LHCN-M2 (cell line): ENCODE measurements at places on chromosomes 4 and X. TPM values are rescaled to one million over a fixed set of nuclear protein-coding genes. Genes with fewer than 3 reads are reported as not detected.

- DNase-seq, result peak; percentile 59
Measured at GRCh38 chr4:23855912-23856605, 33.8 kb downstream of the PPARGC1A start.

DNA sequence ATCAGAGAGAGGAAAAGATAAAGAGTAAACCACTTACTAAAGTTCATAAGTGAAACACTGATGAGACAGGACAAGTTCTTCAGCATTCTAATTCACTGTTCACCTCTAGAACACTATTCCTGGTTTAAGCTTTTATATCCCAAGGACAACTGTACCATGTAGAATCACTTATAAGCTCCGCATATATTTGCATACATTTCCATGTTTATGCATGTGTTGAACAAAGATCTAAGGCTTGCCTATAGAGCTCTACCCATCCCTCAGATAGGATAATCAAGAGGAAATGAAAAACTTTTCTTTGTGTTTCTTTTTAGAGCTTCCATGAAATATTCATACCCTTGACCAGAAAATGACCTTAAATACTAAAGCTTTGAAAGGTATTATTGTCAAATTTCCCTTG, 156.9 kb upstream of the BMP3 start:
- DNase-seq, result no peak

DNA sequence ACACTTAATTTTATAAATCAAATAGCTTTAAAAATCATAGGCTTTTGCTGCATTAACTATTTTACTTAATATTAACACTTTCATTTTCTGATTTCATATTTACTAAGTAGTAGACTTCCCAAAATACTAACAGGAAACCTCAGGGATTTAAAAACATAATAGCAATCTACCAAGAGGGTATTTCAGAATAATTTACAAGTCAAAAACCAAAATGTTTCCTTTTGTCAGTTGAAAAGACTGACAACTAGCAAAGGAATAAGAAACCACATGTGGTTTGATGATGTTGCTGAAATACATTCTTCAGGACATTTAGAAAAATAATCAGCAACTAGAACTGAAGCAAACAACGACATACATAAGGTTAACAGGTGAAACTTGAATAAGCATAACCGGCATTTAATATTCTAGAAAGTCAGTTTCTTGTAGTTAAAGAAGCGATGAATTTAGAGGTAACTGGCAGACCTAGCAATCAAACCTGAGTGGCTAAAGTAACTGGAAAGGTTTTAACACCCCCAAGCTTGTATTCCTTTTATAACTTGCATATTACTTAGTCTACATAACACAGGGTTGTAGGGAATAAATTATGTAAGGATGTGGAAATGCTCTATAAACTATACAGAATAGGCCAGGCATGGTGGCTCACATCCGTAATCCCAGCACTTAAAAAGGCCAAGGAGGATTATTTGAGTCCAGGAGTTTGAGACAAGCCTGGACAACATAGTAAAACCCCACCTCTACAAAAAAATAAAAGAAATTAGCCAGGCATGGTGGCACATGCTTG, 40.0 kb downstream of the DHX15 start:
- DNase-seq, result no peak

DNA sequence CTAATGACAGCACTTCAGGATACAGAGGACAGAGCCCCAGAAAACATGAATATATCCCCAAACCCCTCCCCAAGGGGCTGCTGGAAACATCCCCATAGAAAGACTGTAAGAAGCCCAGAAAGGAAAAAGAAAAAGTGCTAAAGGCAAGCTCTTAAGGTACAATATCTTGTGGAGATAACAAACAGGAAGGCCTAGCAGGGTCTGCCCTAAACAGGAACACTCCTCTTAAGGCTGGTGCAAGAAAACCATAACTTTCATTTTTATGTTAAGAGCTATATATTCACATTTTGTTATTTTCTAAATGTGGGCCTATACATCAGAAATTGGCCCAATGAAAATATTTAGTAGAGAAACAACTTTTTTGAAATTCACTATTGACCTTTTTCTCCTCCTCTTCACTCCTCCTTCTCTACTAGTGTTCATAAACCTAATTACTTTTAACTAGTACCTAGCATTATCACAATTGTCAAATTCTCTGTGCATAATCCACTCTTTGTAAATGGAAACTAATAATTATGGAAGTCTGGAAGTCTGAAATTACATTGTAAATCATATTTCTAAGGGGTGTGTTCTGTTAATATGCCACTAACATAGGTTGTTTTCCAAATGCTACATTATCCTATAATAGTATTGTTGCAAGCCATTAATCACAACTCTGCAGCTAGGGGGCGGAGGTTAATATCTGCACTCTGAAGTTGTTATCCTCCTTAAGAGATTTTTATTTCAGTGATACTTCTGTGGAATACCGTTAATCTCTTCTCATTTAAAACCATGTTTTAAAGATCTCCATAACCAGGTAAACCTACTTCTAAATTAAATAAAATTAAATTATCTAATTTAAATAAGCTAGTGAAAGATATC, 59.8 kb downstream of the CASK start:
- DNase-seq, result no peak

DNA sequence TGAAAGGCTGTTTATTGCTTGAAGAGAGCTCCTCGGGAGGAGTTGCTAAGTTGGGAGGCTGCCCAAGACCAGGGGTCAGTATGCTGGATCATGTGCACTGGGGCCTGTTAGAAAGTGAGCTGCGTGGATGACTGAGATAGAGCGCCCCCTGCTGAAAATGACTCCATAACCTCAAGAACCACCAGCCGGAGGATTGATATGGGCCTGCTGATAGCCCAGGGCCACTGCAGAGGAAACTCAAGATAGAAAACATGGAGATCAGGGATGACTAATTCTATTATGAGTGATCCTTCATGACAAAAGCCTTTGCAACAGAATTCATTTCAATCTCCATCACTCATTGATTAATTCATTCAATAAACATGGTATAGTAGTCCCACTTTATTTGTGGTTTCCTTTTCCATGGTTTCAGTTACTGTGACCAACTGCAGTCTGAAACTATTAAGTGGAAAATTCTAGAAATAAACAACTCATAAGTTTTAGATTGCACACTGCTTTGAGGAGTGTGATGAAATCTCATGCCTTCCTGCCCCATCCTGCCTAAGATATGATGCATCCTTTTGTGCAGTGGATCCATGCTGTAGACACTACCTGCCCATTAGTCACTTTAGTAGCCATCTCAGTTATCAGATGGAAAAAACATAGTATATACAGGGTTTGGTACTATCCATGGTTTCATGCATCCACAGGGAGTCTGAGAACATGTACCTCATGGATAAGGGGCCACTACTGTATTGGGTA, 126.7 kb upstream of the MBNL3 start:
- peak; percentile 29 for DNase-seq

GRCh38 chr4:122824616-122825015, 2.0 kb upstream of the FGF2 start:
- no peak for DNase-seq

DNA sequence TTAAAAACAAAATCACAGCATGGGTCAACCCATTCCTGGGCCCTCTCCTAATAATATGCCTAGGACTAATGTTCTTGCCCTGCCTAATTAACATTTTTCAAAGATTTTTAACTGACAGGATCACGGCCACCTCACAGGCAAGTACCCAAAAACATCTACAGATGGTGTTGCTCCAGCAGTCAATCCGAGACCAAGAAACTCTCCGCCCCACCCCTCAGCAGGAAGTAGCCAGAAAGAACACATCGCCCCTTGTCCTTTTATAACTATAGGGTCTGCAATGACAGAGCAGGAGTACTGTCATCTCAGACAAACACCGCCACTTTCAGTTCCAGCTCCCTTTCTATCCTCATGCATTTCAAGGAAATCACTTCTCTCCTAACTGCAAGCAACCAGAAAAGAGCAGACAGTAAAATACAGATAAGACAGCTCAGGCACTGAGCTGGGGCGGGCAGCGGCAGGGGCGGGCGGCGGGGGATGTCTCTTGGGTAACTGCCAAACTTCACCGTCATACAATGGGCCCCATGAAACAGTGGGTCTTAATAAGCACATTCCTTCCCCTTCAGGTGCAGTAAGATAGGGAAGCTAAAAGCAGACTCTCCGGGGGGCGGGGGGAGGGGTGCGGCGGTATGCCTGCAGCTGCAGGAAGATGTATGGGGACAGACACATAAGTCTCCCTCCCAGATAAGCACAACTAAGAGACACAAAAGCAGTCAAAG, 67.4 kb downstream of the ZNF182 start:
- DNase-seq, result no peak

DNA sequence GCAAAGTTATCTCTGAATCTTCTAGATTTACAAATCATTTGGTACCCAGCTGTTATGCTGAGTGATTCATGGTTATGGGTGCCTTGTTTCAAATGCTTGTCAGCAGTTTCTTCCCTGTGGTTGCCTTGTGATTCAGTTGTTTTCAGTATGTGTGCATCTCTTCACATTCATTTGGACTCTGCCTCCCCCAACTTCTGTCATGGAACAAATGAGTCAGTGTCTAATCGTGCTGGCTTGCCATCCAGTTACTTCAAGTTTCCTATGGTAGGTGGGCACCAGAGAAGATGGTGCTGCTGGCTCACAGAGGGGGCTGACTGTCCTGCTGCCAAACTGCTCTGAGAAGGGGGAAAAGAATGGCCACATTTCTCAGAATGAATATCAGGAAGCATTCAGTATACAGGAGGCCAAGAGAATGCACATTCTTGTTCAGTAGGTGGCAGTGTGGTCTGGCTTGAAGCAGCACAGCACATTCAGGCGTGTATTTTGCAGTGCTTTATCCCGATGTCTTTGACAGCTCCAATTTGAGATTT, 260.9 kb downstream of the GLUD2 start:
- DNase-seq, result peak; percentile 0

DNA sequence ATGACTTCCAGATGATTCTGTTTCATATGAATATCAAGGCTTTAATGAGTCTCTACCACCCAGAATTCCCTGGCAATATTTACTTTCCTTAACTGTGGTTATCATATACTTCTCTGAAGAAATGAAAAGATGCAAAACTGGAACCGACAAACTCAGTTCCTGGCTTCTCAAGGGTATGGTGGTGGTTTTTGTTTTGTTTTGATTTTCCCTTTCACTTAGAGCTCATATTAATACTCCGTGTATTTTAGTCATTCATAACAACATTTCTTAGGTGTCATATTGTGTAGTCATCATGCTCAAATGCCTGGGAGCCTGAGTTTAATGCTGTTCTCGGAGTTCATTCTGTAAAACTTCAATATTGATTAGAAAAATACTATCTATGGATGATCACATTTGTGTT, 665 bp downstream of the TRPC5OS start:
- DNase-seq, result no peak

AKAP4 gene
- total RNA-seq, result not detected in 2 replicates

GRCh38 chrX:538311-538710, 92.3 kb upstream of the SHOX start:
- DNase-seq, result no peak

DNA sequence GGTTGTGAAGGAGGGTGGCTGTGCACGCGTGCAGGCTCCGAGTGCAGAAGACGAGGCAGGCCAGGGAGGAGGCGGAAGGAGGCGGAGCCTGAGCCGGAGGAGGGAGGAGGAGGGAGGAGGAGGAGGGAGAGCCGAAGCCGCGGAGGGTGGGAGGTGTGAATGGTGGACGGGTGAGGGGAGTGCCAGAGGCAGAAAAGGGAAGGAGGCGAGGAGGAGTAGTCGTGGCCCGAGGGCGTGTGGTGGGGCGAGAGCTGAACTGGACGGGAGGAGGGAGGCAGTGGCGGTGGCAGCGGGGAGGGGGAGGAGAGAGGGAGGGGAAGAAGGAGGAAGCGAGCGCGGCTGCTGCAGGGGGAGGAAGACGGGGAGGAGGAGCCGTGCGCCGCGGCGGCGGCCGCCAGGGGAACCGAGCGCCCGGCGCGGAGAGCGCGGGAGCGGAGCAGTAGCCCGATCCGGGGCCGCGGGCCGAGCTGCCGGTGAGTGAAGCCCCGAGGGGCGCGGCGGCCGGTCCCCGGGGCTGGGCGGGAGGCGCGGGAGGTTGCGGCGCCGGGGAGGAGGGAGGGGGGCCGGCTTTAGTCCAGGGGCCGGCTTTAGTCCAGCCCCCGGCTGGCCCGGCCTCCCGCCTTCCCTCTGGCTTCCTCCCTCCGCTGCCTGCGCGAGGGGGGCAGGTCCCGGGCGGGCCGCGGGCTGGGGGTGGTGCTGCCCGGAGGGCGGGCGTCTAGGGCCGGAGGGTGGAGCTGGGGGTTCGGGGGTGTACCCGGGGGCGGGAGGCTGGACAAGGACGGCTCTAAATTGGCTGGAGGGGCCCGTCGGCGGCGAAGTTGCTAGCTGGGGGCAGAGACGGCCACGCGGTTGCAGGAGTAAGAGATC, at the start of gene TMEM164:
Gene TMEM164, plus strand, starts transcription at position 815 of the 867 bp plus-strand sequence. CDS start 661 bp downstream, outside the sequence.
- peak; percentile 74 for DNase-seq

CT55 gene
- total RNA-seq, result not detected in 2 replicates

BTC gene
- 0.32 and 0.40 TPM in 2 replicates for total RNA-seq

DNA sequence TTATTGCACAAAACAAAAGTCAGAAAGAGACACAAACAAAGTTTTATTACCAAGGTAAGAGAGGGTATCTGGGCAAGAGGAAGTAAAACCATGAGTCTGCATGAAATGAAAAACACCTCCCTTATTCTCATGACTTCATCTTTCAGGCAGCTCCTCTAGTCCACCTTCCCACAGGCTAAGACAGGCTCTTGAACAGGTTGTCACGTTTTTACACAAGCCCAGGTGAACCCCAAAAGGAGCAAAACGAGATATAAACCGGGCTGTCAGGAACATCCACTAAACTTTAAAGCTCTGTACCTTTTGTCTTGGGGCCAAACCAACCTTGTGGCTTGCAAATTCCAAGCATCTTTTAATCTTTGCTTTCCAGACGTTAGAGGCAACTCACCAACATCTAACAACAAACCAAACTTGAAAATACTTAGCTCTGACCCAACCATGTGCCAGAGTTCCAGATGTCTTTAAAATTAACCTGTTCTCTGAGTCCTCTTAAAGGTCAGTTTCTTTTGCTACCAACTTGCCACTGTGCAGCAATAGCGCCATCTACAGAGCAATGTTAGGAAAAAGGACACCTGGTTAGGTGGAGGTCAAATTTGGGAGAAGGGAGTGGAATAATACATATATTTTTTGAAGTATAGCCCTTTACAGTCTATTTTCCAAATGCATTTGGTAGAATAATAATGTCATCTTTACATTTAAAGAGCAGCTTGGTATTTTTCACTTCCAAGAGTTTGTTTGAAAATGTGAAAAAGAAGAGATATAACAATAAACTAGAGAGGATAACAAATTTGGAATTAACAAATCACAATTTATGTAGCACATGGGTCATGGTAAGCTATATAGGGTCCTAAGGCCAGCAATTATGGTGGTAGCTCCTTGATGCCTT, 73.1 kb downstream of the QRFPR start:
- peak; percentile 34 for DNase-seq

VEGFD gene
- total RNA-seq, result not detected in 2 replicates

GRCh38 chr4:8468746-8469535, 28.4 kb downstream of the TRMT44 start:
- DNase-seq, result peak; percentile 39

GRCh38 chr4:135966936-135967335, 1565.4 kb downstream of the PCDH18 start:
- DNase-seq, result no peak

- no peak for DNase-seq
Measured at GRCh38 chr4:10416441-10416840, 40.8 kb downstream of the ZNF518B start.

- DNase-seq, result no peak
Measured at GRCh38 chrX:40320819-40321218, 223.1 kb upstream of the BCOR start.
